ENCODE measurements at places on chromosomes 4 and X.

- DNase-seq: no peak
Observed at GRCh38 chrX:55342533-55343501, 78.1 kb upstream of the PAGE3 start.

- DNase-seq: peak; percentile 88
Observed at GRCh38 chr4:133148690-133149363, at the start of gene PCDH10. Gene PCDH10, plus strand, starts transcription at chr4:133149294. Its CDS starts 847 bp downstream, at chr4:133150141.

DNA sequence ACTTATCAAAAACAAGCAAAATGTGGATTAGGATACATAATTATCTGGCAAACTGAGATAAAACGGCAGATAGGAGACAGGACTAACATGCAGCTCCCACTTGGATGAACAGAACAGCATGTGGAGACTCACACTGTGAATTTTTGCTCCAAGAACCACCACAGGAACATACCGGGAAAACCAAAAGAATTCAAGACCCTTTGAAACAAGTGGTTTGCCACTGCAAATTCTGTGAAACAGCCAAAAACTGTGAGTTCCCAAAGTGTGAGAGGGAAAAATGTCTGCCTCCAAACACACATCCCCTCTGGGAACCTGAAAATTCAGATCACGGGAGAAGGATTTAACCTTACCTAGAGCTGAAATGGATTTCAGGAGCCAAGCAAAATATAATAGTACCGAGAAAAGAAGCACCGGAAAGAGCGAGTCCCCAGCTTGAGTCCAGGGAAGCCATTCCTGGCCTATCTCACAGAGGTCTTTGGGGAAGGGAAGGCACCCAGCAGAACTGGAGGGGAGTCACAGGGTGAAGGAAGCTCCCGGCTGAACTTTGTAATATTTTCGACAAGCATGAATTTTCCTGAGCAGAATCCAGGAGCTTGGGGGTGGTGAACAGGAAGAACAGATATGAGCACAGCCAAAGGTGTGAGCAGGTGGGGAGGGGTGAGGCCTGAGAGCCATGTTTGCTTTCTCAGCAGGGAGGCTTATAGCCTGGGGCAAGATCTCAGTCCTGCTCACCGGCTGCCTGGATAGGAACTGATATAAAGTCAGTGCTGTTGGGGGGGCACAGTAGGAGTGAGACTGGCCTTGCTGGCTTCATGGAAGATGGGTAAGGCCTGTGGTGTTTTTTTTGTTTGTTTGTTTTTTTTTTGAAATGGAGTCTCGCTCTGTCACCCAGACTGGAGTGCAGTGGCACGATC is 23.9 kb downstream of the MANBA start:
- DNase-seq: no peak

- DNase-seq: no peak
Observed at GRCh38 chrX:3638280-3638873, 75.1 kb downstream of the PRKX start.

DNA sequence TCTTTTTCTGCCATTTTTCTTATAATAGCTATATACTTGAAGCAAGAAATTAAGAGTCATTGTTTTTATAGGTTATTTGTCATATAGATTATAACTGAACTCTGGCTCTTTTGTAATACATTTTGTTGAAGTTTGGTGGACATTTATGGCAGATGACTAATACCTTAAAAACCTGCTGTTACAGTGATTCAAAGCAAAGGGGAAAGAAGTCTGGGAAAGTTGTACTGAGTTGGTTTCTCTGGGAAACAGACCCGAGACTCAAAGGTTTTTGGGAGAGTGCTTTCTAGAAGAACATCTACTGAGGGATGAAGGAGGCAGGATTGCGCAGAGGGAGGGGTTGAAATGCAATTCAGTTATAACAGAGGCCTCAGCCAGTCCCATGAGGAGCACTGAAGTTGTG is 35.9 kb downstream of the NAP1L5 start:
- no peak for DNase-seq

- DNase-seq: no peak
Observed at GRCh38 chr4:5452156-5452555, 256.2 kb downstream of the EVC2 start.

- no peak for DNase-seq
Observed at GRCh38 chr4:66927937-66928336, 617.4 kb downstream of the CENPC start.

DNA sequence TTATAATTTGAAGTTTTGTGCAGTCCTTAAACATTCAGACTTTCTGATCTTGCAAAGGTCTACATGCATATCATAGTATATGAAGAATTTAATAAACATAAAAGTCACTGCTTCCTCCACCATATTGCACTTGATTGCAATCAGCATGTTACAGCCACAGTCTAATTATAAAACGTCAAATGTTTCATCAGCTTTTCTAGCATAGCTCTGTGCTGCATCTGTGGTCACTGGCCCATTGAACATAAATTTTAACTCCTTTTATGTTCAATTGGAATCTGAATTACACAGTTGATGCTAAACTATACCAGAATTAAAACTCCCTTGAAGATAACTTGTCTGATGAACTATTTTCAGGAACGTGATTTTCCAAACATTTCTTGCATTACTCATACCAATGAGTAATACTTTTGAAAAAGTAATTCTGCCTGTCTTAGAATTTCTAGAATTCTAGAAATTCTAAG is 329.1 kb downstream of the GALNTL6 start:
- DNase-seq: no peak

DNA sequence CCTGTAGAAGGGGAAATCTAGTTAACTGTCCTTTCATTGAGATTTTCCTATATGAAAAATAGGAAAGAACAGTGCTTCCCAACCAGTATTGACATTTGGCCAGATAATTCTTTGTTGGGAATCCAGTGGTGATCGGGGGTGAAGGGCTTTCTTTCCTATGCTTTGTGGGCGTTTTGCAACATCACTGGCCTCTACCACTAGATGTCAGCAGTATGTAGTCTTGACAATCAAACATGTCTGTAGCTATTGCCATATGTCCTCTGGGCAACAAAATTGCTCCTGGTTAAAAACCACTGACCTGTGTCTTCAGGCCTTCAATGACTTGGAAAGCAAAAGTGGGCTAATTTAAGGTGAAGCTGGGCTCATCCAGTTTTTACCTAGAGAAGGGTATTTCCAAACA is 658.5 kb downstream of the DACH2 start:
- no peak for DNase-seq

GRCh38 chrX:64230123-64230970 is at the start of gene ASB12:
Gene ASB12, minus strand, starts transcription at chrX:64230607. Its CDS starts 4,957 bp downstream, at chrX:64225650.
- DNase-seq: no peak

DNA sequence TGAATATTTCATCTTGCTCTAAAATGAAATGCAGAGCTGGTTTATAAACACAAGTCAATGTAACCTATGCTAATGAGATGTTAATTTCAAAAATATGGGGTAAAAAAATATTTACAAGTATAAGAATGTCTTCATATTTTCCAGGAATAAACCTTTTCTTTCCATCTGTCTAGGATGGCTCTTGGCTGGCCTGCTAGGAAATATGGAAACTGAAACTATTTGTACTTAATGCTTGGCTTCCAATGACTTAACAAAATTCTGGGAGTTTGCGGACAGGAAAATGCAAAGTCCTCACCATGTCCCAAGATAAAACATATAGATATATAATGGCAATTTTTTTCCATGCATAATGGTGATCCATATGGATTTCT is 168.1 kb downstream of the SCFD2 start:
- DNase-seq: no peak

- DNase-seq: no peak
Observed at GRCh38 chrX:42109428-42109827, 186.1 kb upstream of the CASK start.

DNA sequence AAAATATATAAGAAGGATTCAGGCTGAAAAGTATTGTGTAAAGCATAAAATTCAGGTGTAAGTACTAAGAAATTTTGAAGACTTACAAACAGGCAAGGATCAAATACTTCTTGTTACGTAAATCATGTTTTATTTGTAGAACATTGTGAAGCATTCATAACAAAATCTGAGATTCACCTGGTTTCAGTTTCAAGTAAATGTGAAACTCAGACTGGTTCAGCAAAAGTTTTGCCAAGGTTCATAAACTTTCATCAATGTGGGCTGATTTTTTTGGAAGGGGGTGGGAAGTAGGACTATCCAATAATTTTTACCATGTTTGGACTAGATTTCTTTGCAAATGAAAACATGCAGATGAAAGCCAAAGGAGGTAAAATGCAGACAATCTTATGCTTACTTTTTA is 527.7 kb downstream of the ANKRD50 start:
- no peak for DNase-seq

GRCh38 chr4:141826260-141826659 is 189.9 kb downstream of the IL15 start:
- no peak for DNase-seq

GRCh38 chrX:29965634-29966033 is 249.7 kb upstream of the MAGEB2 start:
- DNase-seq: no peak

GRCh38 chr4:177492022-177492421 is 49.8 kb upstream of the AGA start:
- no peak for DNase-seq

DNA sequence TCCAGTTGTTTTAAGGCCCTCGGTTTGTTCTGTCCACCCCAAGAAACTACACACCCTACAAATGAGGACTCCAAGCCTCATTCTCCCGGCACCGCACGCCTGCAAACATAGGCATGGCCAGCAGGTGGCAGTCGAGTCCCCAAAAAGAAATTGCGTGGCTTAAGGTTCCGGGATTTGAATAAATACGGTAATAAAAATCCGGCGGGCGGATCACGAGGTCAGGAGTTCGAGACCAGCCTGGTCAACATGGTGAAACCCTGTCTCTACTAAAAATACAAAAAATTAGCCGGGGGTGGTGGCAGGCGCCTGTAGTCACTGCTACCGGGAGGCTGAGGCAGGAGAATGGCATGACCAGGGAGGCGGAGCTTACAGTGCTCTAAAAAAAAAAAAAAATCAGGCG is 21.8 kb upstream of the CSF2RA start:
- peak; percentile 81 for DNase-seq

GRCh38 chrX:136307471-136307870 is 6.7 kb downstream of the ADGRG4 start:
- no peak for DNase-seq

- no peak for DNase-seq
Observed at GRCh38 chrX:48046846-48047245, 24.6 kb downstream of the ZNF630 start.

DNA sequence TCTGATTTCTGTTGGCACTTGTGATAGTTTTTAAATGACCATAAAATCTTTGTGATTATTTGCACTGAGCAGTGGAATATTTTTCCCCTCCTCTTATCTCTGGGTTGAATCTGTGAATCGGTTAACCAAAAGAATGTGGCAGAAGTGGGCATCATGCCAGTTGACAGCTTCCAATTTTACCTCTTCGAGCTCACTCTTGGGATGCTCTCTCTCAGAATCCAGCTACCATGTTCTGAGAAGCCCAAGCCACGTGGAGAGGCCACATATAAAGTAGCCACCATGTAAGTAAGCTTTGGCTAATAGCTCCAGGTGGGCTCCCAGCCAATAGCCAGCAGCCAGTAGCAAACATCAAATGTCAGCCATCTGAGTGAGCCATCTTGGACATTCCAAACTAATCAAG is 12.9 kb upstream of the WDR19 start:
- DNase-seq: no peak

GRCh38 chr4:87391576-87392054 is 627 bp upstream of the HSD17B11 start:
- no peak for DNase-seq

DNA sequence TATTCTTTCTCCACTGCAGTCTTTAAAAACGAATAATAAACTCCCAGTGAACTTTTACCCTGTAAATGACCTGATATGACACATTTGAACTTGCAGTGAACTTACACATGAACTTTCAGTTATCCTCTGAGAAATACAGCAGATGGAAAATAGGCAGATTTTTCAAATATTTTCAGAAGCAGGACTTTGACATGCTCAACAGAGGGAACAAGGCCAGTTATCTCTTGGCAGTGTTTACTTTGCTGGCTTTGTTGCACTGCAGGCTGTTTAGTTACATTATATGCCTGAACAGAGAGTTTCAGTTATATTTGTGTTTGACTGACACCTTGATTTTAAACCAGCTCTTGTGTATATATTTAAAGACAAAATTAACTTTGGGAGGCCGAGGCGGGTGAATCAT is 47.6 kb upstream of the FGG start:
- no peak for DNase-seq

GRCh38 chr4:67608027-67608426 is 49.5 kb downstream of the STAP1 start:
- no peak for DNase-seq

DNA sequence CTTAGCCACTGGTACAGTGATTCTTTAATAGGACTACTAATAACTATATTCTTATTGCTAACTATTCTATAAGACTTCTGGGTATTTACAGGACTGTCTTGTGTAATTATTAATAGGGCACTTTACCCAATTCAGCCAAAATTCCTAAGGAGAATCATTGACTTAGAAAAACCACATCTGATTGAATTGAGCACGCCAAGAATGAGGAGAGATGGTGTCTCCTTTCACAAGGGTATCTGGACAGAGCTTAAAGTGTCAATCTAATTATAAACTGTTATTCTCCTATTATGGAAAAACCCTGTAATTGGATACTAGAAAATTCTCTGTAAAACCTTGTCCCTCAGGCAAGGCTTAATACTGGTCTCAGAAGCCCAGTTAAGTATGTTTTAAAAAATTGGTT is 111.1 kb upstream of the TLL1 start:
- no peak for DNase-seq

DNA sequence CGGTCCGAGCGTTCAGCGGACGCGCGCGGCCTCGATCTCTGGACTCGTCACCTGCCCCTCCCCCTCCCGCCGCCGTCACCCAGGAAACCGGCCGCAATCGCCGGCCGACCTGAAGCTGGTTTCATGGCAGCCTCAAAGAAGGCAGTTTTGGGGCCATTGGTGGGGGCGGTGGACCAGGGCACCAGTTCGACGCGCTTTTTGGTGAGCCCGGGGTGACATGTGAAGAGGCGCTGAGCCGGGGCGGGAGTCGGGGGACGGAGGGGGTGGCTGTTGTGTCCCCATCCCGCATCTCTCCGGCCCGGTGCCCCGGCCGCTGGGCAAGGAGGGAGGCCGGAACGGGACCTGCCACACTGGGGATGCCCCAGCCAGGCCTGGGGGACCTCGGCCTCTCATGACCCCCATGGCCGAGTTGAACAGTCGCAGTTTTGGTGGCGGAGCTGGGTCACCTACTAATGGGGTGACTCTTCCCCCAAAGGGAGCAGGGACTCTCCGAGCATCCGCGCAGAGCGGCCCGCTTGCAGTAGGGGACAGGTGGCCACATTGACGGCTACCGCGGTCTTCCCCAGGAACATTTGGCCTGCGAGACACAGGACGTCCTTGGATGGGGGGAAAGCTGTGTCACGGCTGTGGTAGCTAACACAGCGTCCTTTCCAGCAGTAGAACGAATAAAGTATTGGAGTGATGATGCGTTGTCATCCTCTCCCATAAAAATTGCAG is at the start of gene GK:
Gene GK (plus strand): TSS at position 9 of the 717 bp plus-strand sequence. CDS start 115 bp downstream, at position 124.
- DNase-seq: peak; percentile 34

DNA sequence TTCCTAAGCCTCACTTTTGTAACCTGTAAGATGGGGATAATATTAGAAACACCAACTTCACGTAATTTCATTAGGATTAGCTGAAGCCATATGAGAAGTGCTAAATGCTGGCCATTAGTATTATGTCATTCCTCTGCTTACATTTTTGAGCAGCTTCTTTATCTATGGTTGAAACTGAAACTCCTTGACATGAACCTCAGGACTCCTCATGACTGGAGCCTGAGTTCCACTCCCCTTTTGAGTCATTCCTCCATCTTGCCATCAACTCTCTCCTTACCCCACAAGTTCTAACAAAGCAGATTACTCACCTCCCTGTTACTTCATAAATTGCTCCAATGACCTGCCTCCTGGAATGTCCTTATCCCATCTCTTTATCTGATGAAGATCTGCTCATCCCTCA is 123.2 kb upstream of the KCNIP4 start:
- DNase-seq: no peak

GRCh38 chrX:7711167-7711566 is 131.8 kb upstream of the VCX start:
- DNase-seq: no peak
